Calu3 (cell line): ENCODE measurements at places on chromosomes 5 and 9. TPM values are rescaled to one million over a fixed set of nuclear protein-coding genes. Genes with fewer than 3 reads are reported as not detected.

GRCh38 chr9:132144708-132145365 is 17.0 kb upstream of the NTNG2 start:
- DNase-seq, result no peak

DNA sequence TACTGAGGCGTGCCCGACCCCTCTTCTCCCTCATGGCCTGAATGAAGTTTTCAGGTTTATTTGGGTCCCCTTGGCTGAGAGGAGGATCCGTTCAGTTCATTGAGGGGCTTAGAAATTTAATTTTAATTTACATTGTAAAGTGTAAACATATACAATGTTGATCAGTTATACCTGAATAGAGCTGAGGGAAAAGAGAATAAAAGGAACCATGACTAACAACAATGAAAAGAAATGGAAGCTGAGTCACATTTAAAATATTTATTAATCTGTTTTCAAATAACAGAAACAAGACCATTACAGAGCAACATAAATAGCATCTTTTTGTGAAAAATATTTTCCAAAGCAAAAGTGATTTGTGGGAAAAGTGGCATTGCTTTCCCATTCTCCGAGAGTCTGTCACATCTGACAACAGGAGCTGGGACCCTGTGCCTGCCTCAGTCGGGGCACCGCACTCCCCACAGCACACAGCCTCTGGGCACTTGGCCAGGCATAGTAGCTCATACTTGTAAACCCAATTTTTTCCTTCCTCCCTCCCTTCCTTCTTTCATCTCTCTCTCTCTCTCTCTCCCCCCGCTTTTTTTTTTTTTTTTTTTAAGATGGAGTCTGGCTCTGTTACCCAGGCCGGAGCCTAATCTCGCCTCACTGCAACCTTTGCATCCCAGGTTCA is 28.7 kb downstream of the PROP1 start:
- no peak for DNase-seq

DNA sequence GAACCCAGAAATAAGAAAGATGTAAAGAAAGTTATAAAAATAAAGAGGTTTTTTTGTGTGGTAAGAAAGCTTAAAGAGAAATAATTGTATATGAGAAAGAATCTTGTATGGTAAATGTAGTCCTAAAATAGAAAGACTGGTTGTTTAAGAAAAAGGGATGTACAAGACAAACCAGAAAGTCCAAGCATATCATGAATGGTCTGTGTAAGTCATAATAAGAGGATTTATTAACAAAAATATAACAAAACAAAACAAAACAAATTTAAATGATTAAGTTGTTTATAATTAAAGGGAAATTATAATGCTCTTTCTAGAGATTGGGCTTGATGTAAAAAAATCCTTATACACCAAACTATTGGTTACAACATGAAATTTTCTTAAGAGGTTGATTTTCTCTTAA is 590.4 kb upstream of the PTGER4 start:
- no peak for DNase-seq

DNA sequence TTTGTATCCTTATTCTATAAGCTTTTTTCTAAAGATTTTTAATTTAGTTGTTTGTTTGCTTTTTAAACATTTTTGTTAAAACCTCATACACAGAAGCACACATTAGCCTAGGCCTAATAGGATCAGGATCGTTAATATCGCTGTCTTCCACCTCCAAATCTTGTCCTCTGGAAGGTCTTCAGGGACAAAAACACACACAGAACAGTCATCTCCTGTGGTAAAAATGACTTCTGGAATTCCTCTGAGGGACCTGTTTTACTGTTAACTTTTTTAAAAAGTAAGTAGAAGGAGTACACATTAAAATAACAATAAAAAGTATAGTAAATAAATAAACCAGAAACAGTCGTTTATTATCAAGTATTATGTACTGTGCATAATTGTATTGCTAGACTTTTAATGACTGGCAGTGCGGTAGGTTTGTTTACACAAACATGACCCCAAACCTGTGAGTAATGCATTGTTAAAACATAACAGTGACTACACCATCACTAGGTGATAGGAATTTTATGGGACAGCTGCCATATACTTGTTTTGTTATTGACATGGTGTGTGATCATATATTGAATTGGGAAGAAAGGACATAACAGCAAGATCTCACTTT is 109.6 kb downstream of the ZCCHC7 start:
- no peak for DNase-seq

The NR4A3 gene
- 0.21 and 0.66 TPM in 2 replicates for total RNA-seq

The FST gene
- 19.4 and 19.6 TPM in 2 replicates for total RNA-seq
